Hypothalamus (tissue), 51 donors: ENCODE measurements at places on chromosomes 12 and 14.

GRCh38 chr14:92729634-92730358 lies 18.6 kb downstream of the LGMN start:
- DNase-seq = no peak

- DNase-seq = no peak
Measured at GRCh38 chr12:113464852-113465719, 6.6 kb downstream of the LHX5 start.

- DNase-seq = no peak
Measured at GRCh38 chr14:105214324-105214915, 33.3 kb upstream of the NUDT14 start.

GRCh38 chr14:71142375-71143038 lies 235.2 kb downstream of the PCNX1 start:
- no peak for DNase-seq

GRCh38 chr12:14723763-14724162 lies 27.4 kb upstream of the GUCY2C start:
- DNase-seq = no peak

DNA sequence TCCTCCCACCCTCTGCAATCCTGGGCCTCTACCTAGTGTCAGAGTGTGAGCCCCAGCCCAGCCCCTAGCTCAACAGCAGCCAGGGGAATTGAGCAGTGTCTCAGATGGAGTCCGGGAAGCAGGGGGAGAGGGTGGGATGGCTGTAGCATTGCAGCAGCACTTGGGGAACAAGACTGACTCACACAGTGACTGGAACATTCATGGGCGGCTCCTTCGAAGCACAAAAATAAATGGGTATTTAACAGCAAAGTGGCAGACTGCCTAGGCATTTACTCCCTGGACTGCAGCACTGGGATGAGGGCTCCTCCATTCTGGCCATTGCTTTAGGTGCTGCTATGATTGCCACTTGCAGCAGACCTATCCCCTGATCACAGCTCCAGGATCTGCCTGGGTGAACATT lies 46.0 kb upstream of the STK38L start:
- no peak for DNase-seq

GRCh38 chr12:121330692-121331091 lies 21.5 kb downstream of the ANAPC5 start:
- DNase-seq = no peak

GRCh38 chr12:109873653-109874052 lies 6.7 kb downstream of the GLTP start:
- DNase-seq = no peak

DNA sequence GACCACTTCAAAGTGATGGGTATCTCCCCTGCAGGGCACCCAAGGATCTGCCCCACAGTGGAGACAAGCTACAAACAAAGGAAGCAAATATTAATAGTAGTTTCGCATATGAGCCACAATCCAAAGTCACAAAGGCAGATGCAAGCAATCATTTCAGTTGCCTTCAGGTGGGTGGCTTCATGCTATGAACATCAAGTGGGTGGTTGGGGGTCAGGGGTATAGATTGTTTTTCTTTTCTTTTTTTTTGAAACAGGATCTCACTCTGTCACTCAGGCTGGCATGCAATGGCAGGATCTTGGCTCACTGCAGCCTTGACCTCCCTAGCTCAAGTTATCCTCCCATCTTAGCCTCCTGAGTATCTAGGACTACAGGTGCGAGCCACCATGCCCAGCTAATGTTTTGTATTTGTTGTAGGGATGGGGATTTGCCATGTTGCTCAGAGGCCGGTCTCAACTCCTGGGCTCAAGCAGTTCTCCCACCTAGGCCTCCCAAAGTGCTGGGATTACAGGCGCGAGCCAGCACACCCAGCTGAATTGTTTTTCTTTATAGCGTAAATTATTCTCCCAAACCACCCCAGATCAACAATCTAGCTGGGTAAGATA lies 13.4 kb upstream of the NT5DC3 start:
- DNase-seq = no peak

DNA sequence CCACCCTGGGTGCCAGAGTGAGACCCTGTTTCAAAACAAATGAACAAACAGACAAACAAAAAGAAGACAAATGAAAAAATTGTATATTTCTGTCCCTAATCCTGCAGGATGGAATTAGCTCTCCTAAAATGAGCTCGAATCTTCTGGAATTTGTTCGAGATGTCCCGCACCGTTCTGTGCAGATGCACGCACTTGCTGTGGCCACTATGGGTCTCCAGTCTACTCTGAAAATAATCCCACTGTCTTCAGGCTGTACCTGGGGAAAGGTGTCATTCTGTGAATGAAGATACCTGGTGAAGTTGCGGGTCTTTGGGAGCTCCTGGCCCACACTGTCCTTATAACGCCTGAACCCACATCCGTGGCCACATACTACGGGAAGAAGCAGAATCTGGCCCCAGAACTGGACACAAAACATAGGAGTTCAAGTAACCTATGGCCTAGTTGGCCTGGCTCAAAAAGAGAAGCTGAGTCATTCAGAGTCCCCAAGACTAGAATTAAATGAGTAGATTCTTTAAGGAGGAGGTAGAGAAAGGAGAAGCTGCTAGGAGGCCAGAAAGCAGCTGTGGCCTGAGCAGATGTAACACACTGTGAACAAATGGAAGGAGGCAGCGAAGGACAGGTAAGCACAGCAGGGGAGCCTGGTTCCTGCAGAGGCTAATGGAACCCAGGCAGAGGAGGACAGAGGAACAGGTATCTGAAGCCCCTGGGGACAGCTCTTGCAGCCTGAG lies 108.6 kb downstream of the FOXN3 start:
- DNase-seq = no peak

GRCh38 chr12:89951050-89951693 lies 242.5 kb upstream of the ATP2B1 start:
- DNase-seq = no peak

- no peak for DNase-seq
Measured at GRCh38 chr12:95582230-95583058, 31.2 kb upstream of the USP44 start.

DNA sequence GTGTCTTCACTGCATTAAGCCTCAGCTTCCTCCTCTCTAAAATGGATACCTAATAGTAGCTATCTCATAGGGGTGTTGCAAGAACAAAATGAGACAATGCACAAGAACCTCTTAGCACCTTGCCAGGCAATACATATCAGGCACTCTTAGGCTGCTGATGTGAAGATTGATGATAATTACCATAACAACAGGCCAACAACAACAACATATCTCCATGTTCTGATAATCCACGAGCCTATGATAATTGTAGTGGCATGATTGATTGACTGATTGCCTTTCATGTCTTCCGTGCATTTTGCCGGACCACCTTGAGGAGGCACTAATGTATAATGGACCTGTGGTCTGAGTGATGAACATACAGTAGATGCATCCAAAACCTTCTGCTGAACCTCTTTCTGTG lies 50.7 kb upstream of the WSCD2 start:
- no peak for DNase-seq

DNA sequence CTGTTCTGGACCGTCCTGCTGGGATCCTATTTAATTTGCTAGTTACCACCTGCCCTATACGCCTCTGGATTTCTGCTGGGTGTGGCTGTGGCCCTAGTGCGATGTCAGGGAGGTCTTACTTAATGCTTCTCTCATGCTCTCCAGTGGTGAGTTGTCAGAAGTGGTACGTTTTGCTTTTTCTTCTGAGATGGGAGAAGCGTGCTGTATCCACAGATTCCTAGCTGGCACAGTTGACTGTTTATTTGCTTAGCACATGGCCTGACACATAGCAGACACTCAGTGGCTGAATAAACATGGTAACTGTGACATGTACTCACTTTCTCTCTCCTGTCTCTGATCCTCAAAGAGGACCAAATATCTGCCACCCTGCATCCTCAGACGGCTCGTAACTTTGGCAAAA lies 107.3 kb downstream of the CACNA1C start:
- no peak for DNase-seq

GRCh38 chr14:80959496-80959895 lies 4.1 kb downstream of the TSHR start:
- DNase-seq = no peak

DNA sequence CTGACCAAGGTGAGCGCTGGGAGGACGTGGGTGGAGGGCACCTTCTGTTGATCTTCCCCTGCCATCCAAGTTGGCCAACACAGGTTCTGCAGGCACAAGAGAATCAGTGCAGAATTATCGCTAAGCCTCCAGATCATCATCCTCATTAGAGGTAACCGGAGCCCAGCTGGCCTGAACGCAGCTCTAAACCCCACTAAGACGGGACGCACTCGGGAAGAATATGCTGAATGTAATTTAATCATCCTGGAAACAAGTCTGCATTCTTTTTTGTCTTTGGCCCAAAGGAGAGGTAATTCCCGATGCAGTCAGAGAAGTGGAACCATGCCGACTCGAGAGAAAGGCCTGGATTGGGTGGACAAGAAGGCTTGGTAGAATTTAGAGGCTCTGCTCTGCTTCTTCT lies 111.0 kb upstream of the GSC start:
- DNase-seq = no peak

DNA sequence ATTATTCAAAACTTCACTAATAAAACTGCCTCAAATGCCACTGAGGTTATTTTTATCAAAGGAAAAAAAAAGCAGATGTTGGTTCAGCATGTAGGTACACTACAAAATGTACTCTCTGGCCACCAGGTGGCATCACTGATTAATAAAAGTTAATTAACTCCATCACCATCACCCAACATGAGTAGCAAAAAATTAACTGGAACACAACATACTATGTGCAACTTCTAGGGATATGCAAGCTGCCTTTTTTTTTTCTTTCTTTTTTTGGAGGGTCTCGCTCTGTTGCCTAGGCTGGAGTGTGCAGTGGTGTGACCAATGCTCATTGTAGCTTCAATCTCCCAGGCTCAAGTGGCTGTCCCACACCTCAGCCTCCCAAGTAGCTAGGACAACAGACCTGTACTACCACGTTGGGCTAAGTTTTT lies 43.8 kb upstream of the NR2C1 start:
- DNase-seq = no peak

DNA sequence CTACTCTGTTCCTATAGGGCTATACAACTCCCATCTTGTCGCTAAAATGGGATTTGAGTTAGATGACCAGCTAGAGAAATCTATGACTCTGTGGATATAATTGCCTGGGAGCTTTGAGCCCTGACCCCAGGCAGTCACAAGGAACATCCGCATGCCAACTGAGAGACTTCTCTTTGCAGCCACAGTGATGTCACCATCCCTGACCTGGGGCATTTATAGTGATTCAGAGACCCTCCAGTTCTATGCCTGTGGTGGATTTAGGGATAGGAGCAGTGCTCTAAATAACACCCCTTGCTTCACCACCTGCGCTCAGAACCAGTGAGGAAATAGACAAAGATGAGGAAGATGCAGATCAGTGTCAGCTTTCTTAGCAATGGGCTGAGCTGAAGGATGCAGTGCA lies 86.2 kb downstream of the RIN3 start:
- DNase-seq = no peak

- DNase-seq = no peak
Measured at GRCh38 chr12:117863002-117863709, 105.6 kb downstream of the KSR2 start.

GRCh38 chr12:44525806-44526654 lies 350.1 kb downstream of the NELL2 start:
- no peak for DNase-seq

DNA sequence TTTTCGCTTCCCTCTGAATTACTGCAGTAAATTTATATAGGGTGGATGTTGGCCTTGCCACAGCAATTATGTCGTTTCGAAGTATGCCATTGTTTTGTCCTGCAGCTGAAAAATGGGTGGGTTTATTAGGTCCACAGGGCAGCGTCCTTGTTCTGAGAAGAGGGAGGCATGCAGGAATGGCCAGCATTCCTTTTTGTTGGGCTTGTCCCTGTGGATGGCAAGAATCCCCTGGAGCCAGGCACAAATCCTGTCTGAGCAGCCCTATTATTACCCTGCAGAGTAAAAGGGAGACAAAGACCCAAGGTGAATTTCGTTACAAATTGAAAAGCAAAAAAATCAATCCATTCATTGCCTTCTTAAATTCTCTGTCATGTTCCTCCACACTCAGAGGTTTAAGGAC lies 88.1 kb downstream of the CHST11 start:
- no peak for DNase-seq

DNA sequence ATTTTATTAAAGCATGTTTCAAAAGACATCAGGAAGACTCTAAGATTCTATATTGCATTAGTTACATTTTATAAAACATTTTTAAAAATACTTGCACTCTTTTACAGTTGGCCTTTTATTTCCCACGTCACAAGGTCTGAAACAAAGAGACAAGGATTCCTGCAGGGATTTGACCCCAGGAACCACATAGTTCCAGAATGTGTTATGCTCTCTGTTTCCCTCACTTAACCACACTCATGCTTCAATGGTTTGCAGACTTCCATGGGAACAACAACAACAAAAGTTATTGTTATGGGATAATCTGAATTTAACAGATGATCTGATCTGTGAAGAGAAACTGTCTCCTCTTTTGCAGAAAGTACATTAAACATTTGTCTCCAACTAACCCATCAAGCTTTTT lies 104.3 kb upstream of the PPFIA2 start:
- no peak for DNase-seq

- DNase-seq = no peak
Measured at GRCh38 chr14:67068251-67068650, 121.0 kb upstream of the GARIN2 start.

GRCh38 chr12:62082448-62082847 lies 177.8 kb upstream of the USP15 start:
- no peak for DNase-seq
